Activated CD8-positive, alpha-beta memory T cell treated with anti-CD3 and anti-CD28 coated beads for 1 hour (primary cell): ENCODE measurements at places on chromosomes 6 and 20.

DNA sequence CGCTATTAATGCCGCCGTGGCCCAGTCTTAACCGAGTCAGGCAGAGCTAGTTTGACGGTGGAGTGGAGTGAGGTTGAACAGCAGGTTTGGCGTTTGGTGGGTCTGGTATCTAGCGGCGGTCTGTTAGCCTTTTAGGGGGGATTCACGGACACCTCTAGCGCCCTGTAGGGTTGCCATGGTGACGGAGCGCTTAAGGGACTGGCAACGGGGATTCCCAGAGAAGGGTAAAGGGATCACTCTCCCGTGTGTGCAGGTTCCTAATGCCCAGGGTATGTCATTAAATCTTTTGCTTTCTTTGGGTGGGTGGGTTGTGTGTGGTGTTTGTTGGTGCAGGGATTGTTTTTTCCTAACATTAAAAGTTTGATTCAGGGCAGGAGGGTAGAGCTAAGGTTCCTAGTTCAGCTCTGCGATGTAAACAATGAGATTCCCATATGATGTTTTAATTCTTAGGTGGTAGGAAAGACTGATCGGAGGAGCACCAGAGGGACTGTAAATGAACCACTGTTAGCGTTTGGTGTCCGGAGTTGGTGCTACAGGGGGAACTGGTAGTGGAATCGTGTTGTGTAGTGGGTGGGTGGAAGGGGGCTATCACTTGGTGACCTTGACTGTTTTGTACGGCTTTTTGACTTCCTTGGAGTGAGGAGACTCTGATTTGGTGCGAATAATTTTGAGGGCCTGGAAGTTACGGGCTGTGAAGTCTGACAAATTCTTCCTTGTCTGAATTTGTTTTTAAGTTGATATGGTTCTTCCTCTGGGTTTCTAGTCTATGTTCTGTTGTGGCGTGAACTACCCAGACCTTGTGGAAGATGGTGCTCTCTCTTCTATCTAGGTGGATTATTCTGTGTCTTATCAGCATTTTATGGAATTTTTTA, 5.0 kb downstream of the BRD2 start:
- no peak for DNase-seq

DNA sequence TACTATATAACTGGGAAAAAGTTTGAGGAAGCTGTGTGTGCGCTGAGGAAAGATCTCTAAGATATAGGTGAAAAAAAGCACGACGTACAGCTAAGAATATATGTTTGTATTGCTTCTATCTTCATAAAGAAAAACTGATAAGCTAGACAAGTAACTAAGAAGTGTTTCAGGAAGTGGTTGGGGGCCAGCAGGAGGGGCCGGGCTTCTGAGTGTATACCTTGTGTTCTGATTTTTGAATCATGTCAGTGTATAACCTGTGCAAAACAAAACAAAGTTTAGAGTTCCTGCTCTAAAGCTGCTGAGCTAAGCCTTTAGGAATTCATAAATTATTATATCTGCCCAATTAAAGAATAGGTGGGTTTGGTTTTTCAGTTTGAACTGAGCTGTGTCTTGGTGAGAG, 7.9 kb upstream of the OSER1 start:
- DNase-seq, result peak; percentile 26

- DNase-seq, result peak; percentile 4
These were observed 790 bp downstream of the TOX2 start for GRCh38 chr20:43915211-43916072.

DNA sequence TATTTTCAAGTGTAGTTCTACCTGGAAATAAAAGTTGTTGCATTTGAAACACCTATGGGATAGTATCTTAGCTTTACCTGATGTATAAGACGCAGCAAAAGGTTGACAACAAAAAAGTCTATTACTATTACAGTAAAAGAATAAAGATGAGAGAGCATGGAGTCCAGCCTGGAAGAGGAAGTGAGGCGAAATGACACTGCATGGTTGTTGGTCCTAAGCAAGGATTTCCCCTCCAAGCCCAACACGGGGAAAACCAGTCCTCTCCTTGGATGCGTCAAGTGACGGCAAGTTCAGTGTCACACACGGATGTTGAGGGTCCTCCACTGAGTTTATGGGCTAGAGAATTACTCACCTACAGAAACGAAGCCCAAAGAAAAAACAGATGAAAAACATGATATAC, 51.7 kb downstream of the COL11A2 start:
- DNase-seq, result no peak

GRCh38 chr6:97923249-97923648, 640.2 kb upstream of the MMS22L start:
- no peak for DNase-seq

DNA sequence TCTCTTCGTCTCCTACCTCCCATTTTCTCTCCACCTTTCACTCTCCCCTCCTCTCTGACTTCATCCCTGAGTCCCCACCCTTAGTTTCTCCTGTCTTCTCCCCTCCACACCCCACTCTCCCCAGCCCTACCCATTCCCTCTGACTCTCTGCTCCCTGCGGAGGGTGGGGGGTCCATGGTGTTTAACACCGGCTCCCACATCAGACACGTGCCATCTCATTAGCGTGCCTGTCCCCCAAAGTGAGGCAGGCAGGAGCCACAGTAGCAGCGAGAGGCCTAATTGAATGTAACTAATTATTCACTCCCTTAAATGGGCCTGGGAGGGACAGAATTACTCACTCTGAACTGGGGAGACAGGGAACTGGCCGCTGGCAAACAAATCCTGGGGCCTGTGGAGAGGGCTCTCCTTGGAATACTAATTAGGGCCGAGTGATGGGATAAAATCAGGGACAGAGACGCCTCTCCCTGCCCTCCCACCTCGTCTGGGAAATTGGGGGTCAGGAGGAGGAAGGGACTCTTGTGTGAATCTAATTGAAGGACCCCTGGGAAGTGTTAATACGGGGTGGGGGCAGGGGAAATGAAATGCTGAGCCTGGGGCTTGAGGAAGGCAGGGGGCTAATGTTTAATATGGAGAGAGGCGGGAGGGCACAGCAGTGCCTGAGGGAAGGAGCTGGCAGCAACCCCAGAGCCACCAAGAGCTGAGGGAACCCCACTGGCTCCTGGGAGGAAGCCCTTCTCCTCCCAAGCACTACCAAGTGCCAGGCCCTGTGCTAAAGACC, 17.9 kb downstream of the CD40 start:
- no peak for DNase-seq
